Stimulated activated CD4-positive, alpha-beta T cell treated with anti-CD3 and anti-CD28 coated beads, Interleukin-15, amount 100 ng/mL, for 48 hours (primary cell): ENCODE measurements at places on chromosomes 5 and 9.

- no peak for DNase-seq
Observed at GRCh38 chr5:75601996-75602395, 9.3 kb upstream of the ANKDD1B start.

GRCh38 chr5:11595045-11595444 is 309.2 kb downstream of the CTNND2 start:
- no peak for DNase-seq

DNA sequence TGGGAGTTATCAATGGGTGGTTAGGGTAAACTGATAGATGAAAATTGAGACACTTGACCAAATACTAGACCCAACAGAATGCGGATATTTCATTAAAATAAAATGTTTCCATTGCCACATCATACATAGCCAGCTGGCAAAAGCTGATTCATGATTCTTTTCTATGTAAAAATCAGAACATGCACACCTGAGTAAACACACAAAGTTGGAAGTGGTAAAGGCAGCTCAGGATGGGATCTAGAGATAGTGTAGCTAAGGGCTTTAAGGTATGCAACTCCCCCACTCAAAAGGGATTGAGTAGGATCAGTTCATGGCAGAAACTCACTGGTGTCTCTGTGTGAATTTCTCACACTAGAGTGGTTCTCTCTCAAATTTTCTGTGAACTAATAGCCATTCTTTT is 541.1 kb upstream of the GRAMD2B start:
- no peak for DNase-seq

DNA sequence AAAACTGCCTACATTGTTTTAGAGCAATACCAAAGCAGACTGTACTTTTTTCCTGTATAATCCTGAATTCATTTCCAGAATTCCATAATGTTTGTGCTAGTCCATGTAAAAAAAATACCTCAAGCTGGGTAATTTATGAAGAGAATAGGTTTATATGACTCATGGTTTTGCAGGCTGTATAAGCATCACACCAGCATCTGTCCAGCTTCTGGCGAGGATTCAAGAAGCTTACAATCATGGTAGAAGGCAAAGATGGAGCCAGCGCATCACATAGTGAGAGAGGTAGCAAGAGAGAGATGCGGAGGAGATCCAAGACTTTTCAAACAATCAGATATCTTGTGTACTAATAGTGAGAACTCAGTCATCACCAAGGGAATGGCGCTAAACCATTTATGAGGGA is 280.3 kb upstream of the CDH9 start:
- no peak for DNase-seq

- peak; percentile 7 for DNase-seq
Observed at GRCh38 chr9:68844631-68845612, 139.9 kb downstream of the PIP5K1B start.

GRCh38 chr9:5578018-5578697 is 50.7 kb upstream of the RIC1 start:
- DNase-seq, result no peak

DNA sequence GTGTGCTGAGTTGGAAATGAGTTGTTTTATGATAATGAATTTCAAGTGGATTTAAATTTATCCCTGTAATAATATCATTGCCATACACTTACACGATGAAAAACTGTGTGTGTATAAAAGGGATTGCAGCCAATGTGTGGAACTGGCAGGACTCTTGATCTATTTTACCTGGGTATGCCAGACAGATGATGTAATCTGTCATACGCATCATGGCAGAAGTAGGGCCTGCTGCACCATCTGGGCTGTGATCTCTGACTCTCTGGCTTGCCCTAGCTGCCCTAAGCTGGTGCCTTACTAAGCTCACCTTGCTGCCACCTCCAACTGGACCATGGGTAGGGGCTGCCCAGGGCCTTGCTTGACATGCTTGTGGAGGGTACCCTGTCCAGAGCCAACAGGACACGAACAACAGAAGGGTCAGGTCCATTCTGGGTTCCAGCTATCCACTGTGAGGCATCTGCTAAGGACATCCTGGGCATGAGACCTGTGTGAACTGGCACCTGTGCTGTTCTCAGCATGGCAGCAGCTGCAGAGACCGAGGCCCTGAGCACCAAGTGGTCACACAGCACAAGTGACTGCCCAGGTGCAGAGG is 184.2 kb downstream of the FSTL4 start:
- no peak for DNase-seq

- DNase-seq, result no peak
Observed at GRCh38 chr9:93048566-93049448, 9.7 kb upstream of the SUSD3 start.

DNA sequence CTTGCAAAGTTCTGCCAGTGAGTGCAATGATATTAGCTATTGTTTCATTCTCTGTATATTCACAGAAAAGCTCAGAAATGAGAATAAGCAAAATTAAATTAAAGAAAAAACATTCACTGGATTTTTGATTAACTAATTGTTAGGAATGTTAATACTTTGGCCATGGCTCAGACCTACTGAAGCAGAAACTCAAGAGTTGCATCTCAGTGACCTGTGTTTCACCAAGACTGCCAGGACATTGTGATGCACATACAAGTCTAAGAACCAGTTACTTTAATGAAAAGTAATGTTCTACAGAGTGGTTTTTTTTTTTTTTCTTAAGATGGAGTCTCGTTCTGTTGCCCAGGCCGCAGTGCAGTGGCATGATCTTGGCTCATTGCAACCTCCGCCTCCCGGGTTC is 464.9 kb upstream of the NMUR2 start:
- no peak for DNase-seq
